ENCODE measurements at places on chromosomes 5 and 9. TPM values are rescaled to one million over a fixed set of nuclear protein-coding genes. Genes with fewer than 3 reads are reported as not detected.

DNA sequence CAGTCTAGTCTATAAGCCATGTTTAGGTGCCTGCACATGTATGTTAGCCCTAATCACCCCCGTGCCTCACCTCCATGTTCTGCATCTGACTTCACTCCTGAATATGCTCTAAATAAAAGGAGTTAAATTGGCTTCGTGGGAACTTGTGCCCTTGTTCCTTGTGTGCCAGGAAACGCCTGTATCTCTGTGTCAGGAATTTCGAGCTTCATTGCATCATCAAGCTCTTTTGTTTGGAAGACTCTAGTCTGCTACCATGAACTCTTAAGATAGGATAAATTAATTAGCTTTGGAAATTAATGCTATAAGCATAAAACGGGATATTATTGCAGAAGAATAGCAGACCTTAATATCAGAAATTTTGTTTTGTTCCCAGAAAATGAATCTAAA lies 99.2 kb downstream of the ADCY2 start:
- no peak for DNase-seq

GRCh38 chr9:37747271-37747753 lies 6.3 kb upstream of the TRMT10B start:
- peak; percentile 45 for DNase-seq

DNA sequence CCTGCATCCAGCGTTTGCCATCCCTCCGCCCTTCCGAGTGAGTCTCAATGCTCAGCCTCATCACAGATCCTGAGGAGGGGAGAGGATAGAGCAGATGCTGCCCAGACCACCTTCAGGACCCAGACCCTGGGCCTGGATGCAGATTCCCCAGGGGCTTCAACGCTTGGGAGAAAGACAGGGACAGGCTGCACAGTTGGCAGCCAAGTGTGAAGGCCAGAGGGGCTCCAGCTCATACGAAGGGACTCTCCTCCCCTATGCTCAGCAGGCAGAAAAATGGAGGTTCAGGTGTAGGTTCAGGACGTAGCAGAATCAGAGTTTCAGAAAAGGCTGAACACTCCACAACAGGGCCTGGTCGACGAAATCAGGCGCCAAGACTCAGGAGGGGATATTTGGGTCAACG lies 378.5 kb upstream of the IRX1 start:
- DNase-seq: no peak

The LRRTM2 gene
- total RNA-seq: not detected

The SPINK4 gene
- total RNA-seq: not detected

The DAB2IP gene
- total RNA-seq: 6.8 TPM
